Spleen (tissue), 13 donors: ENCODE measurements at places on chromosomes 4 and X. TPM values are rescaled to one million over a fixed set of nuclear protein-coding genes. Genes with fewer than 3 reads are reported as not detected.

The SMARCA5 gene
- 42.1 TPM for total RNA-seq

The POU3F4 gene
- not detected for total RNA-seq

The NDNF gene
- 0.20 TPM for total RNA-seq

The CEP135 gene
- total RNA-seq = 21.5 TPM

The CFAP47 gene
- total RNA-seq = 0.33 TPM

The CENPVL2 gene
- not detected for total RNA-seq

The GRXCR1 gene
- not detected for total RNA-seq
